ENCODE measurements at places on chromosomes 3 and 15. TPM values are rescaled to one million over a fixed set of nuclear protein-coding genes. Genes with fewer than 3 reads are reported as not detected.

The GREM1 gene
- 0.20 TPM for polyA plus RNA-seq

The CDC25A gene
- polyA plus RNA-seq, result 11.6 TPM

The PCSK6 gene
- 9.2 TPM for polyA plus RNA-seq

The ACTRT3 gene
- polyA plus RNA-seq, result 5.2 TPM

- no peak for DNase-seq
Observed at GRCh38 chr3:149188494-149188893, 33.1 kb downstream of the CP start.

- no peak for DNase-seq
Observed at GRCh38 chr3:135034891-135035440, 239.9 kb downstream of the EPHB1 start.
